ENCODE measurements at places on chromosomes 7 and 10.

DNA sequence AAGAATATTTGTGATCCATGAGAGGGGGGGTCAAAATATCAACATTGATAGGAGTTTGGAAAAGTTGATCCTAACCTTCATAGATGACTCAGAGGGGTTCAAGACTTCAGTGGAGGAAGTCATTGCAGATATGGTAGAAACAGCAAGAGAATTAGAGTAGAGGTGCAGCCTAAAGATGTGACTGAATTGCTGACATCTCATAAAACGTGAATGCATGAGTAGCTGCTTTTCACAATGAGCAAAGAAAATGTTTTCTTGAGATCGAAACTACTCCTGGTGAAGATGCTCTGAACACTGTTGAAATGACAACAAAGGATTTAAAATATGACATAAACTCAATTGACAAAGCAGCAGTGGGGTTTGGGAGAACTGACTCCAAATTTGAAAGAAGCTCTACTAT lies 700.7 kb upstream of the FZD8 start:
- no peak for DNase-seq

GRCh38 chr7:1947586-1948217 lies 277.6 kb downstream of the ELFN1 start:
- DNase-seq = no peak

DNA sequence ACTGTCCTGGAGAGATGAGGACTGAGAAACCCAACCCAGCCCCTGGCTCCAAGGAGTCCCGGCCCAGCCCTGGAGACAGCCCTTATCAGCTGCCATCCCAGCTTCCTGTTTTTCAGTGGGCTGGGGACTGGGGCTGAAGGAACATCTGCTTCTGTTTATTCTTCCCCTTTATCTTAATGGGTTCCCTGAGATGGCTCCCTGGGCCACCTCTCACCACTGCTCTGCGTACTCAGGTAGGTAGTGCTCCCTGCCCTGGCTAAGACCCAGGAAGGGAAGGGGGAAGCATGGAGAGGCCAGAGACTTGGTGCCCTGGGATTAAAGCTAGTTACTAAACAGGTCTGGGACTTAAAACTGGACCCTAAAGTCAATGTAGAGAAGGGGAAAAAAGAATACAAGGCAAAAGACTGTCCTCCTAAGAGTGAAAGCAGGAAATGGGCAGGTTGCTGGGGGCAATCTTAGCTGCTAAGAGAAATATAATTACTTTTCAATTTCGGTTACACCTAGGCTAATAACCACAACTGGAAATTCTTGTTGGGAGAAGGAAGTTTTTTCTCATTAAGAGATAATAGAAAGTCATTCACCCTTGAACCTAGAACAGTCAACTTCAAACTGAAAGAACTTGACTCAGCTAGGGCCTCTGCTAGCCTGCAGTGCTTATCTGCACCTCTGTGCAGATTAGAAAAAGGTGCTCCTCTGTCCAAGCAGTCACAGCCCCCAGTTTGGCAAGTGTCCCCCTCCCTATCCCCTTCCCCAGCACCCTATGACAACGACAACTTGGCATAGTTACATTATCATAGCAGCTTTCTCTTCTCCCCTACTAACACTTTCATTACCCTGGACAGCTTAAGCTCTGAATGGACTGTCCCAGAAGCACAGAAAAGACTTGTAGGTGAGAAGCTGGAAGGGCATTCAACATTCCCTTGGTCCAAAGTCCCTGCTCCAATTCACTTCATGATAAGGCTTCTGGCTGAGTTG lies 65.6 kb upstream of the KDM7A start:
- DNase-seq = no peak

DNA sequence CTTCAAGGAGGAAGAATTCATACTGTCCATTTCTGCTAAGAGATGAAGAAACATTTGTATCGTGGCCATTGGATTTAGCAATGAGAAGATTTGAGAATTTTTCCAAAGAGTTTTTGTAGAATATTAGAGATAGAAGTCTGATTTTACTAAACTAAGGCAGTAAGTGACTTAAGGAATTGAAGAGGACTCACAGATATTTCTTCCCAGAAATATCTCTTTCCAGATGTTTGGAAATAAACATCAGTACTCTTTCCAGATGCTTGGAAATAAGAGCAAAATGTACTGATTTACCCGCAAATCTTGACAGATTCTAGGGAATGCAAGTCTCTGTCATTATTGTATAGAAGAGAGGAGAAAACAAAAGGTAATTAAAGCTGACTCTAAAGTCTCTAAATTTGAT lies 91.3 kb downstream of the IMMP2L start:
- DNase-seq = no peak

DNA sequence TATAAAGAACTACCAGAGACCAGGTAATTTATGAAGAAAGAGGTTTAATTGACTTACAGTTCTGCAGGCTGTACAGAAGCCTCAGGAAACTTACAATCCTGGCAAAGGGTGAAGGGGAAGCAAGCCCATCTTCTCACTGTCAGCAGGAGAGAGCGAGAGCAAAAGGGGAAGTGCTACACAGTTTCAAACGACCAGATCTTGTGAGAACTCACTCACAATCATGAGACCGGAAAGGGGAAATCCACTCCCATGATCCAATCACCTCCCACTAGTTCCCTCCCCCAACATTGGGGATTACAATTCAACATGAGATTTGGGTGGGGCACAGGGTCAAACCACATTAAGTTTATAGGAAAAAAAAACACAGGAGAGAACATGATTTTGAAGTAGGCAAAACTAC lies 222.1 kb upstream of the SHH start:
- DNase-seq = no peak

DNA sequence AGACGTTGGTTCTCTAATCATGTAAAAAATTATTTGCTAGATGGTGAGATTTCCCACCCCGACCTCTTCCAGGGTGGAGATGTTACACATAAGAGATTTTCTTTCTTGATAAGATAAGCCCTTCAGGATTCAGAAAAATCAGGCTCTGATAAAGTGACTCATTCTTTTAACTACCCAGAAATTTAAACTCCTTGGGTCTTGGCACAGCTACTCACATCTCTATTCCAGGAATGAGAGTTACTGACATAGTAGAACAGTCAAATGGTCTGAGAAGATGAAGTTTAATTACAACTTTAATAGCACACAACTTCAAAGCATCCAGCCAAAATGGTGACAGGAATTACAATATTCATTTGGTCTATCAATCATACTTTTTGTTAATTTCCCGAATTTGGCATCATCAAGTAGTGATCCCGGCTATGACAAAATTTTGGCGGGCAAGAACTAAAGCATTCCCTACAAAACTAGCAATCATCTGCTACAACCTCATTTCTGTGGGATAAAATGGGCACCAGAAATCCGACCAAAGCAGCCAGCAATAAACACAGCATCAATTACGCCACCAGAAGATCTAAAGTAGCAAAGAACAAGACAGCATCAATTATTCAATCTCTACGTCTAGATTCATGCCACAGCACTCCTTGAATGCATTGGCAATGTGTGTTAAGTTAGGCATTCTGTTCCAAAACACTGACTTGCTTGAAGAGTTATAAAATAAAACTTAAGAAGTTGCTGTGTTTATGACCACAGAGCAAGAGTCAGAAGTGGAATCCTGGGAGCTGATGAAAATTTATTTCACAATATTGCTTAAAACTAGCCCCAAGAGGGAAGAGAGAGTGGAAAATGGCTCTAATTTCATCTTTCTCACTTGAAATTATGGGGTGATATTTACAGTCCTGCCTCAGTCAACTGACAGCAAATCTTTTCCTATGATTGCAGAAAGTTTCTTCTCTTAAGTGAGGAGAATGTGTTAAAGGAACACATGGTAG lies 565.7 kb upstream of the ANKRD30A start:
- DNase-seq = no peak

- DNase-seq = no peak
Observed at GRCh38 chr7:127983804-127984332, 47.4 kb downstream of the LRRC4 start.

DNA sequence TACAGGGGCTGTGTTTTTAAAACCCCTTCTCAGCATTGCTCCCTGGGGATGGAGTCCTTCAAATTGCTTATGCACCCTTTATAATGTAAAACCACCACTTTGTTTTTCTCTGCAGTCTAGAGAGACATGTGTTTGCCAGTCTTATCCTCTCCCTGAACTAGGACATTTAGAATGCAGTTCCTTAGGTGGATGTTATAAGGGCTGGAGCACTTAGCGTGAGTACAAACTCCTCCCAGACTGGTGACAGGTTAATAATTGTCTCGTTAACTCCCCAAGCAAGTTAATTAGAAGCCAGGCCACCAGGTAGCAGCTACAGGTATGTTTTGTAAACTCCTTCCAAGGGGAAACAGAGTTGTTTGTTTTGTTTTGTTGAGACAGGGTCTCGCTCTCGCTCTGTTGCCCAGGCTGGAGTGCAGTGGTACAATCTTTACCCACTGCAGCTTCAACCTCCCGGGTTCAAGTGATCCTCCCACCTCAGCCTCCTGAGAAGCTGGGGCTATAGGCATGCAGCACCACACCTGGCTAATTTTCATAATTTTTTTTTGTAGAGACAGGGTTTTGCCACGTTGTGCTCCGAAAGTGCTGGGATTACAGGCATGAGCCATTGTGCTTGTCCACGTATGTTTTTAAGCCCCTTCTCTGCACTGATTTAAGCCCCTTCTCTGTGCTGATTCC lies 100.2 kb downstream of the FAM107B start:
- DNase-seq = no peak

- DNase-seq = no peak
Observed at GRCh38 chr10:103709341-103709920, 145.9 kb downstream of the SH3PXD2A start.

GRCh38 chr10:122342293-122343134 lies 32.0 kb upstream of the PLEKHA1 start:
- DNase-seq = peak; percentile 26

DNA sequence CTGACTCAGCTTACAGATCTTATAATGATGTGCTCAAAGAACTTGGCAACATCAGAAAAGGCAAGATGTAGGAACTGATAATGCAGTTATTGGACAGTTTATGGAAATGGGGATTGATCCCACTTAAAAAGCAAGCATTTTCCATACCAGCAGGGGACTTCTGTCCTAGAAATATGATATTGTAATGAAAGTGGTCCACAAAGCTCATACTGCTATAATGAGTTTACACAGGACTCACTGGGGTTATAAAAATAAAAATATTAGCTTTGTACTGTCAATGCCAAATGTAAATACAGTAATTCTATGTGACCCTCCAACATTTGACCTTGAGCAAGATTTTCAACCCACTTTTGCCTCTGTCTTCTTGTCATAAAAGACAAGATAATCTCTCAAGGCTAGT lies 145.5 kb upstream of the SEM1 start:
- DNase-seq = no peak

DNA sequence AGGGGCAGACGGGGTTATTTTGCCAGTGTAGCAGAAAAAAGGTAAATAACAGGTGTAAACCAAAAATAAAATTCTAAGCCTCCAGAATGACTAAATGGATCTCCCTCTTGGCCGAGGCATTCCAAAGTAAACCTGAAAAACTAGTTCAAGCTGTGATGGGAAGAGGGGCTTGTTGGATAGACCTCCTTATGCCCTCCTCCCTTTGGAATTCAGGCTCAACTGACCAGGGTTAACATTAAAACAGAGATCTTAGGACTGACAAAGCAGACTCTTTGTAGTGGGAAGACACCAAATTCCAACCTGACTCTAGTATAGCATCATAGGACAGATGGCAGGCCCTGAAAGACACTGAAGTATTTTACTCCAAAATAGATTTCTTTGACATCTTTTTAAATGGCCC lies 113.8 kb upstream of the ITGB1 start:
- DNase-seq = no peak

- no peak for DNase-seq
Observed at GRCh38 chr10:80051993-80052392, 26.5 kb upstream of the TMEM254 start.

GRCh38 chr7:45028920-45029344 lies 28.9 kb downstream of the CCM2 start:
- DNase-seq = no peak

DNA sequence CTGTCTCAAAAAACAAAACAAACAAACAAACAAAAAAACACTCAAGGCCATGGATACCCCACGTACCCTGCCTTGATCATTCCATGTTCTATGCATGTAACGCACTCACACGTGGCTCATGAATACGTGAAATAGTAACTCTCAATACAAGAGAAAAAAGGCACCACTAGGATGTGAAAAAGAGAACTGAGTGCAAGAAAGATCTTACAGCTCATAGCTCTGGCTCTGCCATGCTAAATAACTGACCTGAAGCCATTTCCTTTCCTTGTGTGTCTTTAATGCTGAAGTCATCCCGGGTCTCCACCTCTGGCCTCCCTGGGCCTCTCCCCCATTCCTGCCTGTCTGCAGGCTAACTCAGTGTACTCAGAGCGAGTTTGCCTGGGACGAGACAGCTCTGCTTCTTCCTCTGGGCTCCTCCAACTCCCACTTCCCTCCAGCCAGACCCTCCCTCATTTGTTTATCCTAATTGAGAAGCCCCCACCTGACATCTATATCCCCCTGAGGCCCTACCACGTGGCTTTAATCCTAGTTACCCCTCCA lies 117.3 kb downstream of the PRPF18 start:
- no peak for DNase-seq

- DNase-seq = no peak
Observed at GRCh38 chr10:100883312-100883821, 29.4 kb upstream of the SLF2 start.

DNA sequence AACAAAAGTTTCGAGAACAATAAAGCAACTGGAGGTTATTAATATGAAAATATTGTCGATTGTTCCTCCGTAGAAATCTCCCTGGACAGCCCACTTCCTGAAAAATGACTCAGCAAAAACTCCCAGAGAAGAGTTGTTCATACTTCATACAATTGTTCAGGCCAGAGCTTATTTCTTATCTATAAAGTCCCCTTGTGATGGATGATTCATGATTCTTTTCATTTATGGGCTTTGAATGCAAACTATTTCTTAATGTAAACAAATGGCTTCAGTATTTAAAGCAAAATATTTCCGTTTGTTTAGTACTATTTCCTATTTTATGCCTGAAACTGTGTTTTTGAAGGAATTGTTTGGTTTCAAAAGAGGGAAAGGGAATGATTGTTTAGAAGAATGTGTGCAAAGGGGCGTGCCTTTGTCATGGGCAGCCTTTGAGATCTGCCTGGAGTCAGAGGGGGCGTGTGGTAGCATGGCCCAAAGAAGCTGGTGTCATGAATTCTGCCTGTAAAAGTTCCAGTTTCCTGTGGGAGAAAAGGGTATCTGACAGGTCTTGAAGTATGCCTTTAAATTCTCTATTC lies 26.2 kb upstream of the EXOC6 start:
- DNase-seq = no peak

DNA sequence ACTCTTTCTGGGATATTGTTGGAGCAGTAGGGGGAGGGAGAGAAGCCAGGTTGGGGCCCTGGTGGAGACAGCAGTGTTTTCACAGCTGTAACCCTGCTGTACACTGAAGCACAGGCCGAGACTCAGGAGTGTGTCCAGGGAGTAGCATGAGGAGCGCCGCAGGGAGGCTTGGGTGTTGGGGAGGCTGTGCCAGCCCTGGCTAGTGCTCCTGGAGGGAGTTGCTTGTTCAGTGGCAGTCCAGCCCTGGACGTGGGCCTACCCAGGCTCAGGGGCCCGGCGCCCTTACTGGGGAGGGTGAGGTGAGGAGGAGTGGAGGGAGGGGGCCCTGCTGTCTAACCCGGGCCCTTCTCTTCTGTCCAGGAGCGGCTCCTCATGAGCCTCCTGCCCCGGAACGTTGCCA lies 35.9 kb downstream of the ADCY1 start:
- no peak for DNase-seq

Data from stimulated activated CD8-positive, alpha-beta memory T cell treated with anti-CD3 and anti-CD28 coated beads, Interleukin-7, amount 100 ng/mL, for 1 hour (primary cell).